T-helper 9 cell (primary cell): ENCODE measurements at places on chromosomes 1 and 21.

GRCh38 chr1:1347663-1348419, 1.4 kb downstream of the DVL1 start:
- no peak for DNase-seq

GRCh38 chr1:7646981-7647901, 123.9 kb upstream of the VAMP3 start:
- peak; percentile 69 for DNase-seq

GRCh38 chr1:164637461-164638375, 78.7 kb downstream of the PBX1 start:
- DNase-seq: no peak

DNA sequence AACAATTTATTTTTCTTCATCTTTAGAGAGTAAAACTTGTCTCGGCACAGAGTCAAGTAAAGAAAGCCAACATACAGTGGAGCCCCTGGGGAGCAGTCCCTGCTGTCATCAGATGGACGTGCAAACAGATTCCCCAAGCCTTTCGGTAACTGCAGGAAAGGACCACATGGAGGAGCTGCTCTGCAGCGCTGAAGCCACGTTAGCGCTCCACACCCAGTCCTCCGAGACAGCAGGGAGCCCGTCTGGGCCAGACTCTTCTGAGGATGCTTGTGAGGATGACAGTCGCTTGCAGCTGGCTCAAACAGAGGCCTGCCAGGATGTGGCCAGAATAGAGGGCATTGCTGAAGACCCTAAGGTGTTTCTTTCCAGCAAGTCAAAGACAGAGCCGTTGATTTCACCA, 77.1 kb upstream of the SCCPDH start:
- no peak for DNase-seq

DNA sequence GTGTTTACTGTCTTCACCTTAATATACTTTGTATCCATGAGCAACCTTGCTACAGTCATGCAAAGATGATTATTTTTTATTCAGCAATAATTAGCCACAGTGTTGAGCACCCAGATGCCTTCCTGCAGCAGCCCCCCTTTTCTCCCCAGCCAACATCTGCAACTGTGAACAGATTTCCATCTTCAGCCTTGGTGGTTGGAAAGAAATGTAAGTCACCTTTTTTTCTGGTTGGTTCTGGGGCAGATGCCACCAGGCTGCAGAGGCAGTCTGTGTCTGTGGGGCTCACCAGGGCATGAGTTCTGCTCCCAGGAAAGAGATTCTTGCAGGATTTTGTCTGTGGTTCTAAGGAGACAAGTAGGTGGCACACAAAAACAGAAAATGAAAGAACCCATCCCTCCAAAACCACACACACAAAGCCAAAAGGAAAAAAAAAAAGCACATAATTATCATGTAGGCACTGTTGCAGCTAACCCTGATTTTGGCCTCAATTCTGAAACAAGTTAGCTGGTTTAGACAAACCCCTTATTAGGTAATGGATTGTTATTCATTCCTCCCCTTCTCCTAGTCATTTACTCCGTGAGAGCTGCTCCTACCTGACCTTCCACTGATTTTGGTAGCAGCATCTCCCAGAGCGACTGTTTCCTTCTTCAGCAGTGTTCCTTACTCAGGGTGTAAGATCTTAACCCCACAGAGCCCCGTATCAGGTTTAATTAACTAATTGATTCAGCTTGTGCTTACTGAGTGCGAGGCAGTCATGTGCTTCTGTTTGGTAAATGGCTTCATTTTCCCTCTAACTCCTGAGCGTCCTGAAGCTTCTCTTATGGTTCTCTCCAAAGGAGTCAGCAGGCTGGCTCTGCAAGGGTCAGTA, 36.5 kb downstream of the GALNT2 start:
- no peak for DNase-seq

- no peak for DNase-seq
Measured at GRCh38 chr1:39391691-39392679, 99.5 kb upstream of the BMP8A start.
